Kidney epithelial cell (primary cell): ENCODE measurements at places on chromosomes 4 and X.

DNA sequence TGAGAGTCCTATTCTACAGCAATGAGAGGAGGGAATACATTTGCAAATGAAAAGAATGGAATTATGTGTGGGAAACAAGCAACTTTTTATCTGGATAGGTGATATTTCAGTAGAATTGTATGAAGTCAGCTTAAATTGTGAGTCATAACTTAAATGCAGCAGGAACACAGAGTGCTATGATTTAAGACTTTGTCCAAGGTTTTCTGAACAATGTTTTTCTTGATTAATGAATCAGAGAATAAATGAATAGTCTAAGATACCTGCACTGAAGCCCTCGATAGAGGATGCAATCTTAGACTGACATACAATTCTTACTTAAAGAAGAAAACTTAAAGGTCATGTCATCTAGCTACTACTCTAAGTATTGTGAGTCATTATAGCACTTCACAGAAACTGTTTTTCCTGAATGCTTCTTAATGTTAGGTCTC is 8.0 kb downstream of the ARHGEF38 start:
- no peak for DNase-seq

- no peak for DNase-seq
Observed at GRCh38 chr4:114208574-114209151, 229.2 kb upstream of the ARSJ start.

DNA sequence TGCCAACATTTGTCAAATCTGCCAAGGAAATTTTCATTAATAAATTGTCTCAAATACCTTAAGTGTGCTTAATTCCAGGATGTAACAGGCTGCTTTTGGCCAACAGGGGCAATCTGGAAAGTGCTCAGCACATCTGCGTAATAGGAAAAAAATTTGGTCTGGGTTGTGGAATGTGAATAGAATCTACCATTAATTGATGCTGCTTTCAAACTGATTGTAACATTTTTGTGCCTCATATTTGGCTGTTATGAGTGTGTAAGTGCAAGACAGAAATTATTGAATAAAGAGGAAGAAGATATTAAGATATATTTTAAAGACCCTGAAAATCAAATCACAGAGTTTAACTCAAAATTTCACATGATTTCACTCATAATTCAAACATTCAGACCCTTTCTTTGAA is 41.1 kb downstream of the REELD1 start:
- no peak for DNase-seq

DNA sequence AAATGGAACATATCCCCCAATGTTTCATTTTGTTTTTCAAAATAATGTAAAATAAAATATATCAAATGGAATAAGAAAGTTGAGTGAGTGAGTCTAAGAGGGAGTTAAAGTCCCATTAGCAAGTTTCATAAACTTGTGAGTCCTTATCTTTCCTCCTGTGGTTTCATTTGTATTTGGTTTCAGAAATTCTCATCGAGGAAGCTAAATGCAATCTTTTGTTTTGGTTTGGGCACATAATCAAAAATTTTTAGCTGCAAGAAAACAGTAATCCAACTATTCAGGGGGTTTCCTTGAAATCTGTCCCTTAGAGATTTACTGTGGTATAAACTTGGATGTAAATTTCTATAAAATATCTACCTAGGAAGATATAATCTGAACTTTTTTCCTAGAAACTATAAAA is 124.2 kb downstream of the CAMK2D start:
- DNase-seq: no peak

DNA sequence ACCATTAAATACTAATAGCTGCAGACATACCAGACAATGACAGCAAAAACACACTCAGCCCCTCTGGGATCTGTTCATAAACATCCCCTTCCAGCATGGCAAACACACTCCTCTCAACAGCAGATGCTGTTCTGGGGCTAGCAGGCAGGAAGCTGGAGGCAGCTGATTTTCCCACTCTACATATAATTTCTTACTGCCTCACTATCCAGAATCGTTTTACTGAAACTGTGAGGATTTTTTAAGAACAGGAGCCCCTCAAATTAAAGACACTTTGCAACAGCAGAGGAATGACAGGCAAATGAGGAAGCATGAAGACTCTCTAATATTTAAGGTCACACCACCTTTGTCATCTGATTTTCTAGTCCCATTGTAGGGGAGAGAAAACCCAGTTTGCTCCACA is 2.2 kb downstream of the MAPK10 start:
- no peak for DNase-seq

DNA sequence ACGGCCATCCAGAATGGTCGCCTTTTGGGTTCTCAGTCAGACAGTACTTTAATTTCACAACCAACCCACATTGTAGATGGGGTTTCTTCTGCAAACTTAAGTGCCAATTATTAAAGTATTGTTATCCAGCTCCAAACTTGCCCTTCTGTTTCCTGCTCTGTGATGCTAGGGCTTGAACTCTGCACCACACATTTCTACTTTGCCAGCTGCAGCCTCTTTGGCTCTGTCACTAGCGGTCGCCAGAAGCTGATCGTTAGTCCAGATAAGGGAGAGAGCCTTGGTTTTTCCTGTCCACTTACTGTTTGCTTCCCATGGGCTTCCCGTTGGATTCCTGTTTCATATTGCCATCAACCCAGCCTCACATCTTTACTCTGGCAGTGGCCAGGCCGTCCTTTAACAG is 196.6 kb downstream of the ASB9 start:
- DNase-seq: no peak

DNA sequence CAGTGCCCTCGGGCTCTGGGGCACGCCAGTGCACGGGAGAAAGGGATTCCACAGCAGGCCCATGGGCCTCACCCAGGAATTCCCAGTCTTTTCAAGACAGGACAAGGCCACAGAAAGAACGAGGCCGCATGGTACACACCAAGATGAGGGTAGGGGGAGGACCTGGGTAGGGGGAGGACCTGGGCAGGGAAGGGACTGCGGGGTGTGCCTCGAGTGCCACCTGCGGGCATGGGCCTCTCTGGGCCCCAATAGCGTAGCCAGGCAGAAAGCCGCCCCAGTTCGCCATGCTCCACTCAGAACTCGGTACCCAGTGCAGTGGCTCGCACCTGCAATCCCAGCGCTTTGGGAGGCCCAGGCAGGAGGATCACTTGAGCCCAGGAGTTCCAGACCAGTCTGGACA is 14.0 kb upstream of the DUSP9 start:
- no peak for DNase-seq

DNA sequence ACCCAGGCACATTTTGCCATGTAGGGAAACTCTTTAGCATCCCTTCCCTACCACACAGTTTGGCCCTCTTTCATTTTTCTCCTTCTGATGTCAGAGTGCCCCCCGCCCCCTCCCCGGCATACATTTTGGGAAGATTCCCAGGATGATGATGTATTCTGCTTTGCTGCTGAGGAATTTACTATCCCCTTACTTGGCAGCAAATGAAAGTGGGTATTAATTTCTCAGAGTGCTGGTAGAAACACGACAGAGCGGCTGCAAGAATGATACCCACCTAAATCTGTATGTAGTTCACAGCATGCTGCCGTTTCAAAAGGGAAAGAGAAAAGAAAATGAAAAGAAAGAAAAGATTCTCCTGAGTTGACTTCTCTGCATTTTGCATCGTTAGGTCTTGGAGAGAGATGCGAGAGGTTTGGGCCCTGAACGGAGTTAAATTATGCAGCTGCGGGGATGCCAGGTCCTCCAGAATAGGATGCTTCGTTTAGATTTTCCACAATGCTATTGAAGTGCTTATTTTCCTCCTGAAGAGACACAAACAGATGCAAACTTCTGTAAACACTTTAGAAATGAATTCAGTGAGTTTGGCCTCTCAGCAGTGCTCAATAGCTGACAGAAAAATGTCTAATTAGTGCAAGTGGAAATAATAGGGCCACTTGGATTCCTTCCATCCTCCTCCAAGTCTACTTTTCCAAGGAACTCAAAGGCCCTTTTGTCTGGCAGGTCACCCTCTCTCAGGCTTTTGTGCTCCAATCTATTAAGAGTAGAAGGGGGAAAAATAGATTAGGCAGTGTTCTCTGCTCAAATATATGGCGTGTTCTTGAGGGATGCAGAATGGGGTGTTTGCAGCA is 106.2 kb downstream of the ALPK1 start:
- DNase-seq: no peak
